Stimulated activated CD4-positive, alpha-beta T cell treated with anti-CD3 and anti-CD28 coated beads, Interleukin-12 subunit alpha, Interleukin-12 subunit beta, amount 100 ng/mL, for 24 hours (primary cell): ENCODE measurements at places on chromosomes 3 and 15.

DNA sequence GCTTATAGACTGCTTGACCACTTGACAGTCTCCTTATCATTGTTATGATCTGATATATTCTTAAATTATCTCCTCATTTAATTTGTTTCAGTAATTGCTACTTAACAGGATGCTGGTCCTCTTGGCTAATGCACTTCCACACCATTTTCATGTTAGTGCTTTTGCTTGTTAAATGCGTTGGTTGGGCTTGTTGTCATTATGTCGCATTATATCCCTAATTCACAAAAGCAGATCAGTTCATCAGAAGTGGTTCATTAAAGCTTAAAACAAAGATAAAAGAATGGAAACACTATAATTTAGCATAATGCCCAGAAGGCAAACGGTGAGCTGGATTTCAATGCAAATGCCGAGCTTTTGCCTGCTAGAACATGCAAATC lies 17.1 kb upstream of the EHHADH start:
- DNase-seq: no peak

DNA sequence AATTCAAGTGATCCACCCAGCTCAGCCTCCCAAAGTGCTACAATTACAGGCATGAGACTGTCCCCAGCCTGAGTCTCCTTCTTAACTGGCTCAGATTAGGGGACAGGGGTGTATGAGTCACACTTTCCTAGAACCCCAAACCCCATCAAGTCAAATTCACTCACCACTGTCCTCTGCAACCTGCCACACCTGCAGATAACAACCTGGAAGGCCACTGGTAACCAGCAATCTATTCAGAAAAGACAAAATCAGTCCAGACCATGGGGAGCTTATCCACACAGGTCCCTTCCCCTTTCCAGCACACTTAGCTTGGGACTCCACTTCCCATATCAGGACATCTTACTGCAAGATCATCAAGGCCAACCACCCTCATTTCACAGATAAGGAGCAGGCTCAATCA lies 6.4 kb downstream of the WDR73 start:
- DNase-seq: no peak

- no peak for DNase-seq
Measured at GRCh38 chr3:171834461-171834801, 8.7 kb upstream of the TMEM212 start.

DNA sequence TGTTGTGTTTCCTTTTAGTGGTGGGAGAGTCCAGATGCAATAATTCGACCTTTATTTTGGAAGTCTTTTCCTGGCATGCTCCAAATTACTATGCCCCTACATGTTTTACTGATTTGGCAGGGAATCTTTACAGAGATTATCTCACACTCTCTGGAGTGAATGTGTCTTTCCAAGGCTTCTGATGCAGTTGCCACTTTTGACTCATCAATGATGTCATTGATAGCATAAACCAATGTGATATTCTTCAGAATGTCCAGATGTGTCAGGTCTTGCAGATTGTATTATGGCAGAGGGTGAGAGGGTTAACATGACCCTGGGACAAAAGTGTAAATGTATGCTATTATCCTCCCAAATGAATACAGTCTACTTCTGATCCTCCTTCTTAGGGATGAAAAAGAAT lies 9.7 kb downstream of the RTP4 start:
- DNase-seq: no peak

DNA sequence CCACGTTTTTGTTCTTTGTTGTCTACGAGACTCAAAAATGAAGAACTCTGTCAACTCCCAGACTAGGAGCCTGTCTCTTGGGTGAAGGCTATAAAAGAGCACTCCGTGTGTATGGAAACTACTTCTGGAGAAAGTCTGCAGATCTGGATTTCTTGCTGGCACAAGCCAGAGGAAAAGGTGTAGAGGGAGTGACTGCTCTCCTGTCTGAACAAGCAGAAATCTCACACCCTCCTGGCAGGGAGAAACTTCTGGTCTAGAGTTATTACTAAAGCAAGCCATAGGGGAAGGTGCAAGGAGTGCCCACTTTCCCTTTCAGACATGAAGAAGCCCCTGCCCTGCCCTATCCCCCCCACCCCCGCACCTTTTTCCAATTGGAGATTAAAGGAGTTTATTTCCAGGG lies 9.5 kb downstream of the PLAAT1 start:
- no peak for DNase-seq
